NCI-H1417 treated with DMSO at 0.1 percent for 48 hours (cell line): ENCODE measurements at places on chromosomes 1 and 21.

- DNase-seq: no peak
These were observed 34.2 kb downstream of the SYF2 start for GRCh38 chr1:25197982-25198662.

DNA sequence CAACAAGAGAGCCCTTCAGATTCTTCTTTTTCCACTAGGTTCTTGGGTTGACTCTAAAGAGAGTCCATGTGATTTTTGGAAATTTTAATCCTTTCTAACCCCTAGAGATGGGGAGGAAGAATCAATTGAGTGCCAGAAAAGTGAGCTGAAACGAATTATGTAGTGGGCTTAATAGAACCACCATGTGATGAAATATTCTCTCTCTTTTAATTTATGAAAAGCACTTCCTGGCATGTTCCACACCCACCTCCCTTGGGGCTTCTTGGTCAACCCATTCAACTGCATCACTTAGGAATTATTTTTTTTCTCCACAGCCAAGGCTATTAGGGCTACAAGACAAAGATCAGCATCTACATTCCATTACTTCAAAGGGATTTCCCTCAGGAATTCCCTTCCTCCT, 79.6 kb downstream of the ZC3H11B start:
- DNase-seq: no peak

DNA sequence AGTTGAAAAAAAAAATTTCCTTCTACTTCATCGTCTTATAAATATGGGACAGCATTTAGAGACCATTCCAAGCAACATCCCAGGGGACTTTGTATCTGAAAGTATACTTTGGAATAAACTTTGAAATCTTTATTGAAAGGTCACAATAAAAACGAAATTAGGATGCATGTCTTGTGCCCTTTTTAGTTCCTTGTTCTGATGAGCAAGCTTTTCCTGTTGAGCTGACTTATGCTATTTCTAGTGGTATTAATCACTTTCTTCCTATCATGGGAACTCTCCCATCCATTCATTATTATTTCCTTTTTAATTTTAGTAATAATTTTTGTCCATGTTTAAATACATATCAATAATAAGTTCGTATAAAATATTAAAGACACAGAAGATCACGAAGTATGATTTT, 4.0 kb upstream of the GBP2 start:
- no peak for DNase-seq

DNA sequence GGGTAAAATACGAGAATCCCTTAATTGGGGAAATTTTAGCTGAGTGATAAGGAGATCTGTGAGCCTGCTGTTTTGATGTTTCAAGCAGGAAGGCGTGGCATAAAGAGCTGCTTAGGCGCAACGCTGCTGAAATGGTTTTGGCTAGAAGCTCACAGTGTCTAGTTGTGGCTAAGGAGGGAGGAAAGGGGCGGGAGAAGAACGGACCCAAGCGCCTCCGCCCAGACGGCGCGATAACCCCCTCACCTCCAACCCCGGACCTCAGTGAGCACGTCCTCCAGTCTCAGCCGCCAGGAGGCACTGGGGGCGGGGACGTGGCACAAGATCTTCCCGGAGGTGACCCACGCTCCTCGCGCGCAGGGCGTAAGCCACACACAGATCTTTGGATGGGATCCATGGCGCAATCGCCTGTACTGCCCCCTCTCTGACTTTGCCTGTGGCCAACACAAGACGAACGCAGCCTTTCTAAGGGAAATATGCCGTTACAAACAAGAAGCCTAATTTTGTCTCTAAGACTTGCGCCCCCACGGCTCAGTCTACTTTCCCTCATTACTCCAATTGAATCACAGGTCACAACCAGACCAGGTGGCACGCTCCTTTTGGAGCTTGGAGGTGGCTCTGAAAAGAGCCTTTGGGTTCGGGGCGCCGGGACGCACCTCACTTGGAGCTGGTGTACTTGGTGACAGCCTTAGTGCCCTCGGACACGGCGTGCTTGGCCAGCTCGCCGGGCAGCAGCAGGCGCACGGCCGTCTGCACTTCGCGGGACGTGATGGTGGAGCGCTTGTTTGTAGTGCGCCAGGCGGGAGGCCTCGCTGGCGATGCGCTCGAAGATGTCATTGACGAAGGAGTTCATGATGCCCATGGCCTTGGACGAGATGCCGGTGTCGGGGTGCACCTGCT, 23.4 kb upstream of the RNF187 start:
- DNase-seq: no peak
